HepG2 (cell line): ENCODE measurements at places on chromosomes 11 and 22.

GRCh38 chr11:9607511-9607899 lies 34.0 kb downstream of the WEE1 start:
- peak overlapping the region; percentile 13 for H3K27ac ChIP-seq
- H3K4me3 ChIP-seq: peak overlapping the region; percentile 69
- no peaks in the 10 kb centered on the region for H3K36me3 ChIP-seq

DNA sequence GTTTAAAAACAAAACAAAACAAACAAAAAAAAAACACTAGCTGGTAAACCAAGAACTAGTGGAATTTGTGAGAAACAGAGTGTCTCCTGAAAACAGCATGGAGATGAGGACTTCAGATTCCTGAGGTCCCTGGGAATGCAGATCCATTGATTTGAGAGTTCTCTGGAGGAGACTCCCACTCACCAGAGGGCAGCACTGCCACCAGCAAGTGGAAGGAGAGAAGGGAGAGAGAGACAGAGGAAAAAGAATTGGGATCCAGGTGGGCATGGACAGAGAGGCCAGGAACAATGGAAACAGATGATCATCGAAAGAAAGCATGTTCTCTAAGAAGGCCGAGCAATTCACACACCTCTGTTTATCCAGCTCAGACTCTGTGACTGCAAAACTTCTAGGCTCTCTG lies 31.8 kb downstream of the ETS1 start:
- no peaks in the 10 kb centered on the region for H3K36me3 ChIP-seq
- H3K27ac ChIP-seq: no peak overlapping the region
- peak; percentile 6 for DNase-seq
- no peaks in the 10 kb centered on the region; the same call in 1 of the 2 replicates for H3K27me3 ChIP-seq
- H3K4me1 ChIP-seq: no peaks in the 10 kb centered on the region

GRCh38 chr11:35962369-35963138 lies 18.7 kb downstream of the LDLRAD3 start:
- no peaks in the 10 kb centered on the region for H3K36me3 ChIP-seq
- H3K4me3 ChIP-seq: no peak overlapping the region
- DNase-seq: no peak
- 0 out of 3 replicates have a peak, but pooled peaks cover 3% of the 10 kb centered on the region for H3K27me3 ChIP-seq
- no peaks in the 10 kb centered on the region for H3K4me1 ChIP-seq

- no peaks in the 10 kb centered on the region for H3K4me1 ChIP-seq
- DNase-seq: no peak
- no peaks in the 10 kb centered on the region for H3K36me3 ChIP-seq
- H3K27ac ChIP-seq: no peak overlapping the region
- H3K4me3 ChIP-seq: no peak overlapping the region
Measured at GRCh38 chr11:131242476-131243000, 127.9 kb upstream of the NTM start.

DNA sequence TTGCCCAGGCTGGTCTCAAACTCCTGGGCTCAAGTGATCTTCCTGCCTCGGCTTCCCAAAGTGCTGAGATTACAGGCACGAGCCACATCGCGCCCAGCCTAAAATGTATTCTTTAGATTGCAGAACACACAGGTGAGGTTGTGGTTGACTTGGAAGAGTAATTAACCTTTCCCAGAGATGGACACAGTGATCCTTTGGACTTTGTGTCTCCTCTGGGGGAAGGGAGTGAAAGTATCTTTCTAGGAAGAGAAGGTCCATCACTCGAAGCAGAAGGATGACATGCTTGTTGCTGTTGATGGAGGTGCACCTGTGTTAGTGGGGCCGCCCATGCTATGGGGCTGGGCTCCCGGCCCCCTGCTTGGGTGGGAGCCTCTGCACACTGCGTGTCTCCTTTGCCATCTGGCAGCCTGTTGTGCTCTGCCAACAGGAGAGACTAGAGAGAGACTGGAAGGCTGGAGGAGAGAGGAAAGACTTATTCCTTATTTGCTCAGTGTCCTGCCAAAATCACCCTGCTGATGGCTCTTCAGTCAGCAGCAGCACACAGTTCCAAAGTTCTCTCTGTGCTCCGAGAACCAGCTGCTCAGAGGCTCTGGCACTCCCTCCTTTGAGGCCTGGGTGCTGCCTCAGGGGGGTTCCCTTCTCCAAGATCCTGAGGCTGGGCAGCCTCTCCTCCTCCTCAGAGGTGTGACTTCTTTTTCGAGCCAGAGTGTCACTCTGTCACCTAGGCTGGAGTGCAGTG lies 33.1 kb upstream of the CYB5R3 start:
- peaks cover 63% of the 10 kb centered on the region for H3K4me1 ChIP-seq
- no peaks in the 10 kb centered on the region; the same call in 2 of the 3 replicates for H3K27me3 ChIP-seq
- no peak overlapping the region for H3K4me3 ChIP-seq
- H3K27ac ChIP-seq: no peak overlapping the region

GRCh38 chr11:12746593-12747097 lies 72.4 kb downstream of the TEAD1 start:
- no peaks in the 10 kb centered on the region for H3K27me3 ChIP-seq
- H3K4me3 ChIP-seq: no peak overlapping the region

DNA sequence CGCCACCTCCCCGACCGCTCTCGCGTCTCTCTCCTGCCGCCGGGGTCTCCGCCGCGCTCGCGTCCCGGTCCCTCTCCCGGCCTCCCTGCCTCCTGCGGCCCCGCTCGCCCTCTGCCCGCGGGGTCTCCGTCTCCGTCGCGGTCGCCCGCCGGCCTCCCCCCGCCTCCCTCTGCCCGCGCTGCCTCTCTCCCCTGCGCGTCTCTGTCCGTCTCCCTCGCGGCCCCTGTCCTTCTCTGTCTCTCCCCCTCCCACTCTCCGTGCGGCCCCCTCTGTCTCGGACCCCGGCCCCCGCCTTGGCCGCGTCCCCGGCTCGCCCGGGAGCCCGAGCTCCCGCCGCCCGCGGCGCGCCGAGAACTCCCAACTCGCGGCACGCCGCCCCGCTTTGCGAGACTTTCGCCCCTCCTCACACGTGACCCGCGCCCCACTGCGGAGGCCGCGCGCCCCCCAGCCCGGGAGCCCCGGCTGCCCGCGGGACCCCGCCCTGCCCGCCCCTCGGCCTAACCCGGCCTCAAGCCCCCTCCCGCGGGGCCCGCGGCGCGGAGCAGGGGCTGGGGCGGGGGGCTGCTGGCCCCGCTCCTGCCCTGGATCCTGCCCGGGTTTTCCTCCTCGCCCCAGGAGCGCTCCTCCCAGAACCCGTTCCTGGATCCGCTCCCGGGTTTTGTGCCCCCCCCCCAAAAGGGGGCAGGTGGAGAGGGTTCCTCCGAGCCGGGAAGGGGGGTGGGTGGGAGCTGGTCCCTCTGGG lies 702 bp upstream of the KCNJ4 start:
- no peak for DNase-seq
- H3K4me1 ChIP-seq: peaks cover 19% of the 10 kb centered on the region
- peak overlapping the region; percentile 47 for H3K4me3 ChIP-seq
- H3K27ac ChIP-seq: no peak overlapping the region
- H3K27me3 ChIP-seq: peaks cover 78% of the 10 kb centered on the region

DNA sequence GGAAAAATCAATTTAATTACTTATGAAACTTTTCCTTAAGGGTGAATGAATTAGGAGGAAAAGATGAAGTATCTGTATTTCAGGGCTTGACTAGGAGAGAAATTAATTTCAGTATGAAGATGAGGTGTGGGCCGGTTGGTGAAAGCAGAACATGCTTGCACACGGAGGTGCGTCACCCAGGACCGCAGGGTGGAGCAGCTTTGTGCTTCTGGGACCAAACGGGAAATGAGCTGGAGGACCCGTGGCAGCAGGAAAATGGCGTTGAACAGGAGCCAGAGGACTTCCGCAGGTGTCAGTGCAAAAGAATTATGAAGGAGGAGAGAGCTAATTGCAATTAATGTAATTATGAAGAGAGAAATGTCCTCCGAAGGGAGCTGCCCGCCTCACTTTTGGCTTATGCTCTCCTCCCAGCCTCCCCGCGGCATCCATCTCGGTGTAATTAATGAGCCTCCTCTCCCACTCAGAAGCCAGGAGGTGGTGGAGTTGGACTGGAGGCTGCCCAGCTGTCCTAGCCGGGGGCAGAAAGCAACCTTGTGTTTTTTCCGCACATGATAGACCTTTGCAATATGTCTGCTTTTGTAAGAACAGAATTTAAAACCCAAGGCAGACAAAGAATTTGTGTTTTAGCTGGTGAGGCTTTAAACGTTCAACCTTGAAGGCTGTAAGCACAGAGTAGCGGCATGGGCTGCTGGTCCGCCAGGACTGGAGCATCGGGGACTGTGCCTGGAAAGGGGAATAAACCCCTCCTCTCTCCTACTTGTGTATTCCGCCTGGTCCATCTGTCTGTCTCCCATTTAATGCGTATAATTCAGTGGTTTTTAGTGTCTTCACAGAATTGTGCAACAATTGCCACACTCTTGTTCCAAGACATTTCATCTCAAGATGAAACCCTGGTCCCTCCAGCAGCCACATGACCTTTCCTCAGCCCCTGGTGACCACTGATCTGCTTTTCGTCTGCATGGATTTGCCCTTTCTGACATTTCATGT lies 180.6 kb downstream of the TBC1D22A start:
- no peaks in the 10 kb centered on the region for H3K27me3 ChIP-seq
- peaks cover 3% of the 10 kb centered on the region for H3K4me1 ChIP-seq
- DNase-seq: no peak
- peaks cover 11% of the 10 kb centered on the region; the same call in 1 of the 3 replicates for H3K36me3 ChIP-seq
- H3K27ac ChIP-seq: no peak overlapping the region

GRCh38 chr22:46732041-46732379 lies 6.0 kb downstream of the CERK start:
- no peaks in the 10 kb centered on the region for H3K27me3 ChIP-seq
- peak overlapping the region; percentile 82 for H3K27ac ChIP-seq
- H3K4me1 ChIP-seq: peaks cover 64% of the 10 kb centered on the region
- no peak for DNase-seq
- peaks cover 5% of the 10 kb centered on the region; the same call in 1 of the 3 replicates for H3K36me3 ChIP-seq

DNA sequence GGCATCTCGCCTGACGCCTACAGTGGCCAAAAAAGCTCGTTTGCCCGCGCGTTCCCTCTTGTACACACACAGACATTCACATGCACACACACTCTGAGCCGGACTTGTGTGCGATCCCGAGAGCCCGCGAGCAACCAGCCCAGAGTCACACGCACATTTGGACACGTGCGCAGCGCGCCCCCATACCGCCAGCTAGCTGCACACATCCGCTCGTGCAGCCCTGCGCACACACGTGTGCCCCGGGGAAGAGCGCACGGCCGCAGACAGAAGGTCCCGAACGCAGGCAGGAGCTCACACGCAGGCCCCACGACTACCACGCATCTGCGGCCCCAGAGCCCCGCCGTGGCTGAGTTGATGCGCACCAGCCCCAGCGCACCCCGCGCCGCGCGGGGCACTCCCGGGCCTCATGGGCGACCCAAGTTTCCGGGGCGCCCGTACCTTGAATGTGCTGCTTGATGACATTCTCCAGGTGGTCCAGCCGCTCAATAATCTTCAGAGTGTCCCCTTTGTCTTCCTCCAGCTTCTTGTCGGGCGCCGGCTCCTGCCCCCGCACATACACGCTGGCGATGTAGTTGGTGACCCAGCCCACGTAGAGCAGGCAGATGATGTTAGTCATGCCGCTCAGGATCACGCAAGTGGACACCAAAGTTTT lies 758 bp downstream of the GALNT18 start:
- DNase-seq: no peak
- peaks cover 5% of the 10 kb centered on the region; the same call in 1 of the 2 replicates for H3K27me3 ChIP-seq
- no peaks in the 10 kb centered on the region for H3K36me3 ChIP-seq
- H3K27ac ChIP-seq: no peak overlapping the region
- H3K4me3 ChIP-seq: peak overlapping the region; percentile 39

DNA sequence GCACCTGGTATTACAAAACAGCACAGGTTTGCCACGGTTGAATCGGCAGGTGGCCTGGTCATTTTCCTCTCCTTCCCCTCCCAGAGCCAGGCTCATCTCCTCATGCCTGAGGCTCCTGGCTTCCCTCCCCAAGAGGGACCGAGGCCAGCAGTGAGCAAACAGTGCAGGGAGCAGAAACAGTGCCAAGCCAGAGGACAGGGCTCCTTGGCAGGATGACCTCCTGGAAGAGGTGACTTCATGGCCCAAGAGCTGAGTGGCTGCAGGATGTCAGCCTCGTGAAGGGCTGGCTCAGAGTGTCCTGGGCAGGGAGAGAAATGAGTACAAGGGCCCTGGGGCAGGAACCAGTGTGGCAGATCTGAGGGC lies 22.8 kb upstream of the PPFIA1 start:
- H3K4me1 ChIP-seq: peaks cover 23% of the 10 kb centered on the region
- H3K27me3 ChIP-seq: peaks cover 48% of the 10 kb centered on the region; the same call in 2 of the 3 replicates

- H3K27ac ChIP-seq: no peak overlapping the region
- H3K36me3 ChIP-seq: no peaks in the 10 kb centered on the region
- peaks cover 41% of the 10 kb centered on the region for H3K4me1 ChIP-seq
- no peaks in the 10 kb centered on the region for H3K27me3 ChIP-seq
- no peak overlapping the region for H3K4me3 ChIP-seq
- no peak for DNase-seq
Measured at GRCh38 chr22:30204015-30204741, 42.4 kb downstream of the LIF start.

- no peak overlapping the region for H3K27ac ChIP-seq
- no peak for DNase-seq
- no peaks in the 10 kb centered on the region for H3K27me3 ChIP-seq
- no peaks in the 10 kb centered on the region for H3K36me3 ChIP-seq
- peaks cover 23% of the 10 kb centered on the region for H3K4me1 ChIP-seq
- no peak overlapping the region for H3K4me3 ChIP-seq
Measured at GRCh38 chr11:33185756-33186155, 24.5 kb upstream of the CSTF3 start.

- H3K27me3 ChIP-seq: no peaks in the 10 kb centered on the region
- H3K4me1 ChIP-seq: peaks cover 54% of the 10 kb centered on the region
- H3K4me3 ChIP-seq: no peak overlapping the region
- DNase-seq: no peak
- no peak overlapping the region for H3K27ac ChIP-seq
- peaks cover 37% of the 10 kb centered on the region; the same call in 2 of the 3 replicates for H3K36me3 ChIP-seq
Measured at GRCh38 chr11:774873-775592, 2.3 kb downstream of the GATD1 start.

GRCh38 chr11:23973244-23973643 lies 523.6 kb upstream of the LUZP2 start:
- H3K4me1 ChIP-seq: no peaks in the 10 kb centered on the region
- H3K27me3 ChIP-seq: no peaks in the 10 kb centered on the region
- H3K4me3 ChIP-seq: no peak overlapping the region
- H3K36me3 ChIP-seq: no peaks in the 10 kb centered on the region
- H3K27ac ChIP-seq: no peak overlapping the region

DNA sequence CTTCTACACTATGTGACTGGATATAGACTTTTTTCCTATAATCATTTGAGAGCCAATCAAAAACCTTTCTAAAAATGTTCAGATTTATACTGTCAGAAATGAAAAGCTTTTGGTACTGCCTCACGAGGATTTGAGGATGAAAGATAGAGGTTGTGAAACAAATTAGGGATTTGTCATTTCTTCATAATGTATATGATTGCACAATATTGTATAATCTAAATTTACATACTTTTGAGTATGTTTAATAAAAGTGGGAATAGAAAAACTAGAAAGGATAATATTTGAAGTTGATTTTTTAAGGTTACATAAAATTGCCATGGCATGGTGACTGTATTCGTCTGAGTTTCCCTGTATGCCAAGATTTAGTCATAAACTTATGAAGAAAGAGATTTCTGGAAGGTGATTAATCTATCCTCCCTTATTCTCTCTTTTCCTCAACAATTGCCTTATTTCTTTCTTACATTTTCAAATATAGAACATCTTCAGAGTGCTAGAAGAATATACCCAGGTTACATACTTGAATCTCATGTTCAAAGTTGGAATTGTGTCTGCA lies 56.2 kb downstream of the CASP12 start:
- H3K36me3 ChIP-seq: no peaks in the 10 kb centered on the region
- H3K27me3 ChIP-seq: no peaks in the 10 kb centered on the region; the same call in 1 of the 2 replicates
- H3K27ac ChIP-seq: no peak overlapping the region
- no peak for DNase-seq
